ENCODE measurements at places on chromosomes 13 and 19.

GRCh38 chr19:35445826-35446593, 2.0 kb upstream of the FFAR2 start:
- DNase-seq: no peak

DNA sequence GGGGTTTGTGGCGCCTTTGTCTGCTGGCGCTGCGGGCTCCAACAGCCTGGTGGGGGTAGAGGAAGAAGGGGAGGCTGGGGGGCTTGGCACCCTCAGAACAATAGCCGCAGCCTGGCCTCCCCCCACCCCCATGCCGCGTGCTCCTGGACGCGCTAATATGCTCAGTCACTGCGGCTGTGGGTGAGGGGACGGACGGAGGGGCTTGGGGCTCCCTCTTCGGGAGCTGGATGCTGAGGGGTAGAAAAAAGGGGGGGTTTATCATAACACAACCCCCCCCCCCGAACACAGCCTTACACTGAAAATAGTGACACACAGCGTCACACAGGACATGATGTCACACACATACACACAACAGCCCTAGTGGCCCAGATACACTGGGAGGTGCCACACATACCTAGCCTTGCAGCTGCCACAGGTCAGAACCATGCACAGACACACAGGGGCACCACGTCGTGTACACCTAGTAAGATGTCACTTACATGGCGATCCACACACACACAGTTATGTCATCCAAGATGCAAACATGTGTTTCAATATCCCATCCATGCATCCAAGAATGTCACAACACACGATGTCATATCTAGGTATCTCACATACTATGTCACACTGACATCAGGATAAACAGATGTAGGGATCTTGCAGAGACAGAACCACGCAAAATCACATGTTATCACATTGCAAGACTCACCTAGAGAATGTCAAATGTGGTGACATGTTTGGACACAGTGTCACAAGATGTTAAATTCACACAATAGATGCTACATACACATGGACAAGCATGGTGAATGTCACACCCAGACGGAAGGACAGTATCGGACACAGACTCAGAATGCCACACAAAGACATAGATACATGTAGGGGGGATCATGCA, 806 bp downstream of the MAST1 start:
- no peak for DNase-seq

DNA sequence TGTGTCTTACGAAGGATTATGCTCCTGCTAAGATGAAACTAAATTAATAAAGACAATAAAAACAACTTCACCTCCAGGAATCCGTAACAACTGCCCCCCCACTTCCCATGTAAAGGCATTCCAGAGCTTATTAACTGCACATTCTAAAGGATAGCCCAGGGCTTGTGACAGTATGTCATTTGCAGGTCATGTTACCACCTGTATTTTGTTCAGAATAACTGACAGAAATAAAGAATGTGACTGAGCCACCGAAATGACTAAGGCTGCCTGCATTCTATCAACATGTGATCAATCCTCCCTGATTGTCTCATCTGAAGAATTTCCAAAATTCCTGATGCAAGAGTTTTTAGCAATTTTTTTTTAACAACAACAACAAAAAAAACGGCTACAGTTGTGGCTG, 117.2 kb downstream of the MIPEP start:
- no peak for DNase-seq

DNA sequence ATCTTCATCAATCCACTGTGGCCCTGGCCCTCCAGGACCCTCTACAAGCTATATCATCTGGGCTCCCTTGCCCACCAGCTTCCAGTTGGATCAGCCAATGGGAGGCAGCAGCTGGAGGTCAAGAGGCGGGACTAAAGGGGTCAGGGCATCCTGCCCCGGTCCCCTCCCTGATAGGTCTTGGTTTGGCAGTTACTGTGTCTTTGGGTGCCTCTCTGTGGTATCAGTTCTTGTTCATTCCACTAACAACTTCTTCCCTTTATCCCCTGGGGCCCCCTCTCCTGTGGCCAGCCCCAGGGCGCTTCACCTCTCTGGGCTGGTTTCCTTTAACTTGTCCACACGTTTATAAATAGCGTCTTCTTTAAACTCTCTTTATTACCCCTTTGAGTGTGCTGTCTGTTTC, 83.6 kb downstream of the DCT start:
- DNase-seq: no peak

GRCh38 chr13:32932376-32932775, 83.8 kb upstream of the KL start:
- no peak for DNase-seq

DNA sequence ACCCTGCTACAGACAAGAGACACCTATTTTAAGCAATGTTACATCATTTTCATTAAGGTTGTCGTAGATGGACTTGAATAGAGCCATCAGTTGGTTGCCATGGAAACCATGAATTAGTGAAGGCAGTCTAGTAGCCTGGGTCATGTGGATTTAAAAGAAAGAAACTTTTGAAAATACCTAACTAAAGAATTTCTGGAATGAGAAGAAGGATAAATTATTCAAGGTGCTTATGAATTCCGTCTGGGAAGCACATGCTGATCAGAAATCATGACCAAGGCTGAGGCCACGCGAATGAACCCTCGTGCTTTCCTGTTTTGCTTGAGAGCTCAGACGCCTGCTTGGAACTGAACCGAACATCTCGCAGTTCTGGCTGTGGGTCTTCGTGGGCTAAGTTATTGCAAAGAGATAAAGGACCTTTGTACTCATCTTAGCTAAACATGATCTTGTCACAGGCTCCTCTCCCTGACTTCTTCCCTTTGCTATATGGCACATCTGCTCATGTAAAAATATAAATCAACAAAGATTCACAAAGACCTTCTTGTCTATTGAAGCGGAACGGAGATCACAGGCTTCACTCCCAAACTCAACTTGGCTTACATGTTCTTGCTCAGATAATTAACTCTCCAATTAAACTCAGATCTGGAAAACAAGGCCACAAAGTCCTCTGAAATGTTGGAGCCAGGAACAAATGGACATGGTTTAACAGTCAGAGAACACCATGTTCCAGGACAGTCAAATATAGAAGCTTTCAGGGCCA, 140.2 kb downstream of the NUFIP1 start:
- no peak for DNase-seq

DNA sequence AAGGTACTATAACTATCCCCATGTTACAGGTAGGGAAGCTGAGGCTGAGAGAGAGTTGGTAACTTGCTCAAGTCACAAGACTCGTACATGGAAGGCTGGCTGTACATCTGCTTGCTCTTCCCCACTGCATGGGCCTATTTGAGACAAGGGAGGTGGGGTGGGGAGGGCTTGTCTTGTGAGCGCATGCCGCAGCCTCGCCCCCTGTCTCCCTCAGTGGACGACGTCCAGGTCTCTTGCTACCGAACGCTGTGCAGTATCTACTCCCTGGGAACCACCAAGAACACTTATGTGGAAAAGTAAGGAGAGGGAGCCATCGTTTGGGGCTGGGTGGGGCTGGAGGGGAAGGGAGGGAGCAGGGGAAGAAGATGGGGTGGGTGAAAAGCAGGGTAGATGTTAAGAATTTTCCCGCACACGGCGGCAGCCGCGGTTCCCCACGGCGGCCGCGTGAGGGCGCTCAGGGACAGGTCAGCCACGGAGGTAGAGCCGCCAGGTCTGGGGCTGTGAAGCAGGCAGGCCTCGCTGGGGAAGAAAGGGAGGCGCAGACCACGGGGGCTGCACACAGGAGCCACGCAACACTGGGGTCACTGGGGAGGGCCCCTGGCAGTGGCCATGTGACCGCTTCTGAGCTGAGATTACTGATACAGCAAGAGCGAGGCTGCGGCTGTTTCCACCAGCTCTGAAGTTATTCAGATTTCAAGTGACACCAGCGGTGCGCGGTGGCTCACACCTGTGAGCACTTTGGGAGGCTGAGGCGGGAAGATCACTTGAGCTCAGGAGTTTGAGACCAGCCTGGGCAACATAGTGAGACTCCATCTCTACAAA, 81.5 kb downstream of the RYR1 start:
- DNase-seq: no peak

DNA sequence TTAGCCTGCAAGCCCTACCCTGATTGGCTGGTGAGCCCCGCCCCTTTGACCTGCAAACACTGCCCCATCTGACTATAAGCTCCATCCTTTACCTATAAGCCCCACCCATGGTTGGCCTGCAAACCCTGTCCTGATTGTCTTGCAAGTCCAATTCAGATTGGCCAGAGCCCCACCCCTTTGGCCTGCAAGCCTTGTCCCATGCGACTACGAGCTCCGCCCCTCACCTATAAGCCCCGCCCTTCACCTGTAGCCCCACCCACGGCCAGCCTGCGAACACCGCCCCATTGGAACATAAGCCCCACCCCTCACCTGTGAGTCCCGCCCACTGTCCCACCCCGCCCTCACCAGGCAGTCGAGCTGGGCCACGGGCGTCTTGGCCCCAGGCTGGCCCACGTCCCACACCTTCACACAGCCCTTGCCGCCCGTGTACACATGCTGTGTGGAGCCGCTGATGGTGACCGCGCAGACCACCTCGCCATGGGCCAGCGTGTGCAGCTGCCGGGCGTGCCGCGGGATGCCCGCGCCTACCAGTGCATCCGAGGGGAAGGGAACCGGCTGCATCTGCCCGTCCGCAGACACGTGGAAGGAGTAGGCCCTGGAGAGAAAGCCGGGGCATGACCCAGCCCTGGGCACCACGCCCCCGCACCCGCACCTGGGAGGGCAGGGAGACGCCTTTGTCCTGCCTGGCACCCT, 22.9 kb downstream of the TLE2 start:
- no peak for DNase-seq

DNA sequence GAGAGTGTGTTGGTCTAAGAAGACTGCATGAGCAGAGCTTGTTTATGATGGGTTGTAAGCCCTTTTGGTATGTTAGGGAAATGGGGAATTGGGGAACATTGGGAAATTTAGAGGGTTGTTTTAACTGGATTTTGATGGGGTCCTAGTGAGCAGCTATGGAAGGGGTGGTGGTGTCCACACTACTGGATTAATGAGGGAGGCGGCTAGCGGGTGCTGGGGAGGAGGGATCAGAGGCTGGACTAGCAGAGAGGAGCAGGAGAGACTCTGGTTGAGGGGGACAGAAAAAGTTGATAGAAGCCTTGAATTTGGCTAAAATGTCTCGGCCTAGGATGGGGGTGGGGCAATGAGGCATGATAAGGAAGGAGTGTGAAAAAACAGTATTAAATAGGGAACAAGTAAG, 1369.1 kb downstream of the UQCRFS1 start:
- no peak for DNase-seq

GRCh38 chr13:100014621-100015020, 33.0 kb downstream of the ZIC2 start:
- DNase-seq: no peak

DNA sequence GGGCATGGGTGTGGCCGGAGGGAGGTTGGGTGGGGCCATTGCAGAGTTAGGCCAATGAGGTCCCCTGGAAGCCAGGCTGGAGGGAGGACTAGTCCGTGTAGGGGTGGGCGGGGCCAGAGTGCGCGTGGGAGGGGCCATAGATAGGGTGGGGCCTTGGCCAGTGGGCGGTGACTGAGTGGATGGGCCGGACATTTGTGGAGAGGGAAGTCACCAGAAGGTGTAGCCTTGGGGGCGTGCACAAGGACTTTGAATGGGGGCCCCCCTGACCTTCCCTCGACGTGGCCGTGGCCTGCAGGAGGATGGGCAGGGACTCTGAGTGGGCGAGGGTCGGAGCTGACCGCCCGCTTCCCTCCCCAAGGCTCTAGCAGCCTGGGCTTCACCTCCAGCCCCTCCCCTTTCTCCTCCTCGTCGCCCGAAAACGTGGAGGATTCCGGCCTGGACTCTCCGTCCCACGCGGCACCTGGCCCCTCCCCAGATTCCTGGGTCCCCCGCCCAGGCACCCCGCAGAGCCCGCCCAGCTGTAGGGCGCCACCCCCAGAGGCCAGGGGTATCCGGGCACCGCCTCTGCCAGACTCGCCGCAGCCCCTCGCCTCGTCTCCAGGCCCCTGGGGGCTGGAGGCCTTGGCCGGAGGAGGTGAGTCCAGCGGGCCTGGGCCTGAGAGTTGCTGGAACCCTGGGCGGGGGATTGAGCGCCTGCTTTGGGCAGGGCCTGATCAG, 16.5 kb upstream of the B3GNT3 start:
- DNase-seq: no peak

DNA sequence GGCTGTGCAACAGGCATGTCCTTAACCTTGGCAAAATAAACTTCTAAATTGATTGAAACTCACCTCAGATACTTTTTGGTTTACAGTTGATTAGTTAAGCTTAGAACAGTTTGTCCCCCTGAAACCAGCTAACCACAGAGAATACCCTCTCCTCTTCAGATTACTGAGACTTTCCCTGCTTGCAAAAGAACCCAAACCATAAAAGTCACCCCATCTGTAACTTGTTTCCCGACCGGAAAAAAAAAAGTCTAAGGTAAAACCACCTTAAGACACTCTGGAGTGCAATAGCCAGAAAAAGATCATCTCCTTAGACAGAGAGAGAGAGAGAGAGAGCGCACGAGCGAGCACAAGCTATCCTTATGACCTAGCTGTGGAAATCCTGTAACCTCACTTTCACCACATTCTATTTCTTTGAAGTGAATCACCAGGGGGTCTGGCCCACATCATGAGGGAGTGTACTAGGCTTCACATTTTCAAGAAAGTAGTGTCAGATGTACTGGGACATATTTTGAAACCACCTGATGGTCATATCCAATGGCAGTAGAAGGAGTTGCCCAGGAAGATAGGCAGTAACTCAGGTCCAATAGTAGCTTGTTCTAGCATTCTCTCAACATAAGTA, 11.1 kb upstream of the GTF2F2 start:
- no peak for DNase-seq

DNA sequence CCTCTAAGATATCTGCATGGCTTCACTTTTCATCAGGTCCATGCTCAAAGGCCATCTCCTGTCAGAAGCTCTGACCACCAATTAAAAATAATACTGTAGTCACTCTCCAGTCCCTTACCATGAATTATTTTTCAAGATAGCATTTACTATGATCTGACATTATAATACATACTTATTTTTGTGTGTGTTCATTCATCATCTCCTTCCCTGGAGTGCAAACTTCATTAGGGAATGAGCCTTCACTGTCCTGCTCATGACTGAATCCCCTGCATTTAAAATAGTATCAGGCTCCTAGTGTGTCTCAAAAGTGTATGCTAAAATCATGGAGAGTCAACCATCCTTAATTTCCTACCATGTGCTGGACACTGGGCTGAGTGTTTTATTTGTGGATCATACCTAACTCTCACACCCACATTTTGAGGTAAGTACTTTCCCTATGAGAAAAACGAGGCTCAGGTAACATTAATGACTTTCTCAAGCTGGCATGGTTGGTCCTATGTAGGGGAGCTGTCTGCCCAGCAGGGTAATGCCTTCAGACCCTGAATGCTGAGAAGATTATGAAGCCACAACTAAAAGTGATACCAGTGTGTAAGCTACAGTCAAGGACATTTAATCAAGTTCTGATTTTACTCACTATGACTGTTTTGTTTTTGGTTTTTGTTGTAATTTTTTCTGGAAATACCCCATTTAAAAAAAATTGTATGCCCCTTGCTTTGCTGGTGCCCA, 16.3 kb downstream of the PLA2G4C start:
- no peak for DNase-seq

GRCh38 chr13:109857803-109858202, 71.4 kb upstream of the IRS2 start:
- no peak for DNase-seq

Data from fibroblast of skin of left quadriceps (primary cell).